ENCODE measurements at places on chromosomes 7 and 10.

GRCh38 chr7:150377196-150377595, 1.9 kb upstream of the ZNF775 start:
- no peaks in the 10 kb centered on the region for H3K27me3 ChIP-seq
- no peak overlapping the region for H3K4me3 ChIP-seq
- H3K27ac ChIP-seq = no peak overlapping the region
- H3K36me3 ChIP-seq = peaks cover 9% of the 10 kb centered on the region
- H3K4me1 ChIP-seq = peaks cover 32% of the 10 kb centered on the region

DNA sequence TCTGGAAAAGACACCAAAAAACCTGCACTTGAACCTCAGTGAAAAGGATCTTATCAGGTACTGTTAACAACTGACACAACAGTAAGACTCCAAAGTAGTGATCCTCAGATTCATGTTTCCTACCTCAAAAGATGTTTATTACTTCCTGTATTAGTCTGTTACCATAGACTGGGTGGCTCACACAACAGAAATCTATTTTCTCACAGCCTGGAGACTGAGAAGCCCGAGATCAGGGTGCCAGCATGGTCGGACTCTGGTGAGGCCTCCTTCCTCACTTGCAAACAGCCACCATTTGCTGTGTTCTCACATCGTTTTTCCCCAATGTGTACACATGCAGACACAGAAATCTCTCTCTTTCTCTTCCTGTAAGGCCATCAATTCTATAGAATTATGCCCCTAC, 154.0 kb upstream of the THSD7A start:
- H3K27me3 ChIP-seq = no peaks in the 10 kb centered on the region
- peaks cover 1% of the 10 kb centered on the region for H3K36me3 ChIP-seq
- no peak overlapping the region for H3K4me3 ChIP-seq
- H3K27ac ChIP-seq = no peak overlapping the region

GRCh38 chr7:5838761-5839500, 41.7 kb upstream of the OCM start:
- H3K4me1 ChIP-seq = no peaks in the 10 kb centered on the region
- H3K36me3 ChIP-seq = peaks cover 4% of the 10 kb centered on the region
- H3K27me3 ChIP-seq = no peaks in the 10 kb centered on the region
- no peak overlapping the region for H3K27ac ChIP-seq

DNA sequence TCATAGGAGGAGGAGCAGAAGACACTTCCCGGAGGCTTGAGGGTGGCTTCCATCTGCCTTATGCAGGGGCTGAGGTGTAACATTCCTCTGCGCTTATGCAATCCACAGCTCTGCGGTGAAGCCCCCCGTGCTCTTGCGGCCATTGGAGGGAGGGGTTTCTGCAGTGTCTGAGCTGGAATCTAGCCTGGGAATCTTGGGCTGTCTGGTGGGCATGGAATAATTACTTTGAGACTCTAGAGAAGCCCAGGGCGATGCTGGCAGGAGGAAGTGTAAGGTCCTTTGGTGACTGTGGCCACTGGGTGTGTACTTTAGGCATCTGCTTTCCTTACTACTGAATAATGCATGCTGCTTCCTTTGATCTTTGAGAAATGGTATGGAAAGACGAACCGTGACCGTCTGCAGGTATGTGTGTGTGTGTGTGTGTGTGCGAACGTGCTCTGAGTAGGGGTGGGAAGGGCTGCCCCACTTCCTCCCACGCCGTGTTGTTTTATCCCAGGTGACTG, 181.0 kb downstream of the PRPF18 start:
- DNase-seq = no peak
- H3K4me1 ChIP-seq = peaks cover 11% of the 10 kb centered on the region
- H3K27ac ChIP-seq = no peak overlapping the region
- H3K4me3 ChIP-seq = no peak overlapping the region
- H3K36me3 ChIP-seq = peaks cover 20% of the 10 kb centered on the region

- no peak overlapping the region for H3K4me3 ChIP-seq
- H3K27me3 ChIP-seq = no peaks in the 10 kb centered on the region
- DNase-seq = no peak
- H3K4me1 ChIP-seq = peaks cover 49% of the 10 kb centered on the region
Measured at GRCh38 chr7:41911792-41912191, 208.9 kb upstream of the INHBA start.

- H3K36me3 ChIP-seq = peaks cover 5% of the 10 kb centered on the region
- H3K4me1 ChIP-seq = peaks cover 14% of the 10 kb centered on the region
- H3K27me3 ChIP-seq = peaks cover 72% of the 10 kb centered on the region
- H3K4me3 ChIP-seq = no peak overlapping the region
- DNase-seq = peak; percentile 68
Measured at GRCh38 chr7:27168265-27168947, 3.1 kb upstream of the HOXA9 start.

GRCh38 chr7:1309290-1309689, 76.6 kb downstream of the UNCX start:
- peaks cover 29% of the 10 kb centered on the region for H3K27me3 ChIP-seq
- H3K36me3 ChIP-seq = no peaks in the 10 kb centered on the region
- H3K4me1 ChIP-seq = no peaks in the 10 kb centered on the region

GRCh38 chr7:19749658-19750057, 23.8 kb downstream of the TMEM196 start:
- DNase-seq = no peak
- H3K36me3 ChIP-seq = no peaks in the 10 kb centered on the region
- peaks cover 13% of the 10 kb centered on the region for H3K27me3 ChIP-seq
- H3K27ac ChIP-seq = no peak overlapping the region
